ENCODE measurements at places on chromosomes 2 and 18. TPM values are rescaled to one million over a fixed set of nuclear protein-coding genes. Genes with fewer than 3 reads are reported as not detected.

GRCh38 chr2:289362-290089 lies 1.6 kb upstream of the ALKAL2 start:
- peak; percentile 30 for DNase-seq

GRCh38 chr2:205556841-205557539 lies 125.3 kb upstream of the NRP2 start:
- DNase-seq, result no peak

GRCh38 chr2:144215701-144216675 lies 303.9 kb downstream of the ZEB2 start:
- DNase-seq, result no peak

DNA sequence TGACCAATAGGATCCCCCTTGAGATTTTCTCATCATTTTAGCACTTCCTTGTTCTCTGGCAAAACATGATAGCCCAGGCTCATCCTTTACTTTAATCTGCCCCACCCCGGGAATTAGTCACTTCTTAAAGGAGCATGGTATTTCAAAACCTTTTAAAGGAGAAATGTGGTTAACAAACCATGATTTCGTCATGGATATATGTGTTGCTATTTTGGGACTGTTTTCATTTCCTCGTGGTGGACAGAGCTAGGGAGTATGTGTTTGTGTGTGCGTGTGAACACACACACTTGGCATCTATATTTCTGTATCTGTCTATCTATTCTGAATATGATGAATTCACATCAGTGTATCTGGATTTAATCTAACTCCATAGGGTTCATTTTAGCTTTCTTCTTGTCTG lies 128.1 kb downstream of the BIRC6 start:
- no peak for DNase-seq

DNA sequence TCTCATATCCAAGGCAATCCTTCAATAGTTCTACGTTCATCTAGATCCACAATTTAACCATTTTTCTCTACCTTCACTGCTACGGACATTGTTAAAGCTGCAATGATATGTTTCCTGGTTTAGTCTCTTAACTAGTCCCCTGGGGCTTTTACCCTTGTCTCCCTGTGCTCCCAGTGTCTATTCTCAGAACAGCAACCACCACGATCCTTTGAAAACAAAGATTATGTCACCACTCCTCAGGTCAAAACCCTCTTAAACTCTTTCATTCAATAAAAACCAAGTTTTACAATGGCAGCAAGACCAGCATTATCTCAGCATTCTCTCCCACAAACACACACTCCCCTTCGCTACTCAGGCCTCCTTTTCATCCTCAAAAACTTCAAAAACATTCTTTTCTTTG lies 298.2 kb upstream of the CHST9 start:
- no peak for DNase-seq

- no peak for DNase-seq
Observed at GRCh38 chr2:59029058-59029457, 787.9 kb upstream of the FANCL start.

DNA sequence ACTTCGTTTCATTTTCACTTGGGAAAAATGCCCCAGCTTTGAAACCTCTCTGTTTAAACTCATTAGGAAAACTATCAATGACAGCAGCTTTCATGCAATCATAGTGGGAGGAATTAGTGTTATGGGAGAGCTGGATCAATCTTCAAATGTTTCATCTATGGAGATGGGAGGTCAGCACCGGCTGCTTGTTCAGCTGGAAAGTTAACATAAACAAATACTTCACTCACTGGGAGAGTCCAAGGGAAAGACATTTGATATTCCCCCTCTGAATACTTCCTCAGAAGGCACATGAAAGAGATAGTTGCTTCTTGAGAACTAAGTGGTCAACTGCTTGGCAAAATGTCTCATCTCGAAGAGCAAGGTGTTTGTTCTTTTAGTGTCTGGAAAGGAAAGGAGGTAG lies 7.3 kb downstream of the LYPD1 start:
- DNase-seq, result no peak

DNA sequence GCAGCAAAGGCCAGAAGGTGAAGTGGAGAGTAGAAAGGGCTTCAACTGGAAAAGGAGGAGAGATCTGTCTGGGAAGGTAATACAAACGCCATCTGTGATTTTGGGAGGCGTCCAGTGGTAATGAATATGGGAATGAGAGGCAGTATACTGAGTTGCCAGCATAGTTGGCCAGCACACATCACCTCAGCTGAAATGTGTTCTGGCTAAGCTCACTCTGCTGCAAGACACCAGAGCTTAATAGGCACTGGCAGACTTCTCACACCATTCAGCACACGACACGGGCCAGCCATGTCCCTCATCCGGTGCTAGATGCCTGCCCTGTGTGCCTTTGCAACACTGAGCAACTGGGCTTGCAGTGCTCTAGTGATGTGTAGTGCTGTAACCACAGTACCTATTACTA lies 277.1 kb downstream of the PIEZO2 start:
- no peak for DNase-seq

- no peak for DNase-seq
Observed at GRCh38 chr2:174664084-174664759, 66.6 kb upstream of the WIPF1 start.

DNA sequence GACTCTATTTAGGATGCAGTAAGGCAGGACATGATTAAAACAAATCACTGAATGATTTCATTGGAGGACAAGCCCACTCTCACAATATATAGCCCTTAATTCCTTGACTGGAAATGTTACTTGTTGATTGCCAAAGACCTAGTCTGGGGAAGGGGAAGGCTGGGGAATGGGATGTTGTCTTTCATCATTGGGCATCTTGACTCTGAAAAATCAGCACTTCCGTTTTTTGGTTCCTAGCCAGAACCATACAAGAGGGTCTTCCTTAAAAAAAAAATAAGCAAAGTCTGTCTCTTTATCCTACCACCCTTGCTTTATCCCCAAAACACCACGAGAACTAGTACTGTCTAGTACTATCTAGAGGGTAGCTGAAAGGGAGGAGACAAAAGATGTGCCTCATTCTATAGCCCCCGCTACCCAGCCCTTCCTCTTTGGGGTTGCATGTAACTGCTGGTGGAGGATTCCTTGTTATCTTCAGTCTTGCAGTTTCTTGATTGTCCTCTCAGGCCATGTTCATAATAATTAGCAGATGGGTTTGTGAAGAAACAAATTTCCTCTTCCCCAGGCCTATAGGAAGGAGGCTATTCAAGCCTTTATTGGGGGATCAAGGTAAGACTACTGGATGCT lies 55.8 kb downstream of the NEMP2 start:
- DNase-seq, result no peak

DNA sequence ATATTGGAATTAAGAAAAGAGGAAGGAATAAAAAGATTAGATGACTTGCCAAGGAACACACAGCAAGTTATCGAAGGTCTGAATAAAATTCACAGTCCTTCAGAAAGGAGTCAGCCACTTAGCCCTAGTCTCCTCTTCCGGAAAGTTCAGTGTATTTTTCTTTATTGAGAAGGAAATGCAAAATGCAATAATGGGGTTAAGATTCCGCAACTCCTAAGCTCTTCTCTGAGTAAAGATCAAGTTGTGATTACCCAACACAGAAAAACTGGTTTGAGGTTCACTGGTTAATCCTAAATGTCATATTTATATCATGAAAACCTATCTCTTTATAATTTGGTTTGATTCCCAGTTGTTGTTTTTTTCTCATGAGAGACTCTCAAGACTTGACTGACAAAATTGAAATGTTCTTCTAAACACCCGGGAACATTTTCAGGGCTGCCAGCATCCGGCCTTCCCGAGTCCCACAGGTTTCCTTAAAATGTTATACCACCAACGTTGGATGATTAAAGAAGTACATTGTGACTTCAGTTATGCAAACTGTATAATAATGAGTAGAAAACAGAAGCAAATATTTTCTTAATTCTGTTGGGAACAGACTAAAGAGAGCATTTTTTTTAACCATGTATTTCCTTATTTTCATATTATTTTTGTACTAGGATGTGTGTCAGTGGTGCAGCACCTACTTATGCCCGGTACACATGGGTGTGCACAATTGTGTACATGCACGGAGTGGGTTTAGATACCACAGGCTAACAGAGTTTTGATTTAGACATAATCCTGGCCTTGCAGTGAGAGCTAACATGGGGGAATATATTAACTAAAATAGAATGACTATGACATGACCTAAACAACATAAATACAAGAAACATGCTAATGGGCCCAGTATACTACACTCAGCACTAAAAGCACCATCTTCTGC lies 100.2 kb downstream of the STK39 start:
- DNase-seq, result no peak

DNA sequence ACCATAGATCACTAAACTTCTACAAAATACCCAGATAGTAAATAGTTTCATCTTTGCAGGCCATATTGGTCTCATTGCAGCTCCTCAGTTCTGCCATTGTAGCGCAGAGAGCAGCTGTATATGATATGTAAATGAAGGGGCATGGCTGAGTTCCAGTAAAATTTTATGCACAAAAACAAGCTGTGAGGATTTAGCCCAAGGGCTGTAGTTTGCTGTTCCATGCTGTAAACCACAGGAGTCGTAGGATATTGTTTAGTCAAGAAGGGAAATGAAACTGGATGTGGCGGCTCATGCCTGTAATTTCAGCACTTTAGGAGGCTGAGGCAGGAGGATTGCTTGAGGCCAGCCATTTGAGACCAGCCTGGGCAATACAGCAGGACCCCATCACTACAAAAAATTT lies 83.0 kb downstream of the MGAT5 start:
- DNase-seq, result no peak

DNA sequence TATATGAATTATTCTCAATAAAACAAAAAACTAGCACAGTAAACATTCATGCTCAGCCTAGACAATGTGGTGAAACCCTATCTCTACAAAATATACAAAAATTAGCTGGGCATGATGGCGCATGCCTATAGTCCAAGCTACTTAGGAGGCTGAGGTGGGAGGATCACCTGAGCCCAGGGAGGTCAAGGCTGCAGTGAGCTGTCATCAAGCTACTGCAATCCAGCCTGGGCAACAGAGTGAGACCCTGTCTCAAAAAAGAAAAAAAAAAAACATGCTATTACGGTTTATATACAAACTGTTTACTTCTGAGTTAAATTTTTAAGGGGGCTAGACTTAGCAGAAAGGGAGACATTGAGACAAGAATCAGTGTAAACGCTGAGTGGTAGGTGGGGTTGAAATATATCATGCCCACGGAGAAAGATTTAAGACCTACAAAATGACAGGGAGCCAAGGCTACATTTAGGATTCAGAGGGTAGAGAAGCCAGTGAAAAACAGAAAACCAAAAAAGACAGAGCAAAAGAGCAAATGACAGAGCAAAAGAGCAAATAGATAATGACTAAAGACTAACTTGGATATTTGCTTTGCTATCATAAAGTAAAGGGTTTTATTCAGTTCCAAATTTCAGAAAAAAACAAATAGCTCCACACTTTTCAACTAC lies 7.5 kb downstream of the TTC32 start:
- DNase-seq, result no peak

DNA sequence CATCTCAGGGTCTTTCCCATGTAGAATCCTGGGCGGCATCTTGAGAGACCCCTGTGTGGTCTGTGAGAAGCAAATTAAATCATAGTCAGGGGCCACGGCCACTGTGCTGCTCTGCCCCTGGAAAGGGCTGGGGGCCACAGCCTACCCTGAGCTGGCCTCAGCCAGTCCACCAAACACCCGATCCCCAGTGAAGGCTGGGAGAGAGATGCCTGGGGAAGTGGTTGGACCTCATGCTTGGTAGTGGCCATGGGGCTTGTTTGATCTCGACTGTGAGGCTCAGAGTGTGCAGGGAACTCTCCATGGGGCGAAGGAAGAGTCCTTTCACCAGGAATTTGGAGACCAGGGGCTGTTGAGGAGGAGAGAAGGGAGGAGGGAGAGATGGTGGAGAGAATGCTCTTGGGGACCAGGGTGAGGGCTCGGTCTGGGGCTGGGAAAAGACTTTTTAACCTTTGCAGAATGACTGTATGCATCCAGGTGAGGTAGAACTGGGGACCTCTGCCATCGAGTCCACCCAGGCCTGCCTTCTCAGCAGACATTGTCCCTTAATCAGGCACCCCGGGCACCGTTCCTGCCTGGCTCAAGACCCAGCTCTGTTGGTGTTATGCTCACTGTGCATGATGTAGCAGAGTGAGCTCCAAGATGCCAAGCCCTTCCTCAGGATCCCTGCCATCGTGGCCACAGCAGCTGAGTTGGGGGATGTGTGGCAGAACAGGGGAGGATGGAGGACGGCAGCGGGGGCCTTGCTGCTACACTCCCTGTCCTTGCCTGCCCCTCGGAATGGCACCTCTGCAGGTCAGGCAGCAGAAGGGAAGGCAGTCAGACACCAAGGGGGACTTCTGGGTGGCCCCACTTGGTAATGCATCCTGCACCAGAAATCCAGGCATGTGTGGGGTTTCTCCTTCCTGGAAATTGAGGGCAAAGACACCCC lies 249.9 kb downstream of the DYSF start:
- no peak for DNase-seq

- DNase-seq, result no peak
Observed at GRCh38 chr2:238162846-238163441, 4.2 kb downstream of the ERFE start.

- DNase-seq, result no peak
Observed at GRCh38 chr18:10312326-10313015, 142.0 kb upstream of the APCDD1 start.

DNA sequence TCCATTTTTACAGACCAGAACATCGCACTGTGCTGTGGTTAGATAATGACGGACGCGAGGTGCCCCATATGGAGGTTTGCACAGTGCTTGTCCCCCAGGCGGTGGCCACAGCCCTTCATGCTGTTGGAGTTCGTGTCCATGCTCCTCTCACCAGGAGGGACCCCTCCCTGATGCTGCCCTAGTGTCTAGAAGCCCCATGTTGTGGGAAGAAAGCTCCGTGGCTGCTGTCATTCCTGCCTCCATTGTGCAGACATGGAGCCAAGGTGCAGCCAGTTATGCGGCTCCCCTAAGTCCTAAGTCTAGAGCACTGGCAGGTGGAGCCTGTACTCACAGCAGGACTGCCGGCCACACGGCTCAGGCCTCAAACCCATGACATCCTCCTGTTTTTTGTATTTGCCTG lies 464.9 kb downstream of the EIPR1 start:
- no peak for DNase-seq

DNA sequence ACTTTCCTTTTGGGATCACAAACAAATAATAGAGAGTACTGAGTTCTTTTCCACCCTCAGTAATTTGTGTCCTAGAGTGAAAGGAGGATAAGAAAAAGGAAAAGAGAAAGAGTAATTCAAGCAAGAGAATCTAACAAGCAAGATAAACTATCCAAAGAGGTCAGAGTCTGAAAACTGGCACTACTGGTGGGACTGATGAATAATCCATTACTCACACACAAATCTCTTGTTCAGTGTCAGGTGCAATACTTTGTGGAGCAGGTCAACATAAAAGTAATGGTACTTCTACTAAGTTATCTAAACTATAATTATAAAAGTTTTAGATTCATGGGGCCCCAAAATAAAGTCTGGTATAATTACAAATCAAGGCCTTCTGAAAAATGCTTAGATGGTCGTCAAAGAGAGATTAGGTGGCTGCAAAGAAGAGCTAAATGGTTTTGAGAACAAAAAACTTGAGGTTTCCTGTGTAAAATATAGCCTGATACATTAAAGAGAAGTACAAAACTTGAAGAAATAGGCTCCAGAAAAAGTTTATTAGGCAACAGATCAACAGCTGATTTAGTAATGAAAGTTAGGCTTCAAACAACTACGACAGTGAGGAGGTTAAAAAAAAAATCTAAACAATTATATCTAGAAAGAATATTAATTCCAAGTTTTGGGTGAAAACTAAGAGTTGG lies 109.4 kb downstream of the BAZ2B start:
- DNase-seq, result no peak

ZNF396 gene
- 3.6 TPM for total RNA-seq

SCYGR4 gene
- not detected for total RNA-seq

WDSUB1 gene
- 7.5 TPM for total RNA-seq

SEPTIN10 gene
- total RNA-seq, result 41.5 TPM

ABHD3 gene
- total RNA-seq, result 69.3 TPM

SLC8A1 gene
- total RNA-seq, result 25.5 TPM

CYBRD1 gene
- total RNA-seq, result 35.6 TPM
